ENCODE measurements at places on chromosomes 3 and 15. TPM values are rescaled to one million over a fixed set of nuclear protein-coding genes. Genes with fewer than 3 reads are reported as not detected.
A peak's percentile ranks its signal among the peaks of the same experiment; 100 is the strongest.

DNA sequence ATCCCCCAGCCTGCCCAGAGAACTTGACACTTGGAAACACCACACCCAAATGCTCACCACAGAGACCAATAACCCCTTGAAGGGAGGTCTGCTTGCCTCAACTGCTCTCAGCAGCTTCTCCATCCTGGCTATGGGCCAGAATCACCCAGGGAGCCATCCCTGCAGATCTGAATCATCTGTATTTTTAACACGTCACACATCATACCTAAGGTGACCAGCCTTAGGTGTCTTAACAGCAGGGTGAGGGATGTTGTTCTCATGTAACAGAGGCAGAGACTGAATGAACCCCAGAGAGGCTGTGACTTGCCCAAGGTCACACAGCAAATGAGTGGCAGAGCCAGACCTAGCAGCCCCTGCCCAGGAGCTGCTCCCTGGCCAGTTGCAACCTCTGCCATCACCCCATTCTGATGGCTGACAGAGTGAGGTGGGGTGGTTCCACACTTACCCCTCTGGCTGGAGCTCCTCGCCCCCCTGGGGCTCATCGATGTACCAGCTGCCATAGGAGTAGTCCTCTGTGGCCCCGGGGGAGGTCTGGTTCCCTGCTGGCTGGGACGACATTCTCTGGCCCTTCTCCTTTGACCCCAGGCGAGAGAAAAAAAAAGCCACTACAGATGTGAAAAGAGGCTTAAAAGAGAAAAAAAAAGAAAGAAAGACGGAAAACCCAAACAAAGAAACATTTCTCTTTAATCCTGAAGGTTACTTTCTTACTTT lies 722 bp downstream of the STRA6 start:
- H3K36me3 ChIP-seq: no peaks in the 10 kb centered on the region
- no peak overlapping the region for H3K4me3 ChIP-seq
- no peak overlapping the region for H3K27ac ChIP-seq

The NECTIN3 gene
- polyA plus RNA-seq: 1.9 TPM

DNA sequence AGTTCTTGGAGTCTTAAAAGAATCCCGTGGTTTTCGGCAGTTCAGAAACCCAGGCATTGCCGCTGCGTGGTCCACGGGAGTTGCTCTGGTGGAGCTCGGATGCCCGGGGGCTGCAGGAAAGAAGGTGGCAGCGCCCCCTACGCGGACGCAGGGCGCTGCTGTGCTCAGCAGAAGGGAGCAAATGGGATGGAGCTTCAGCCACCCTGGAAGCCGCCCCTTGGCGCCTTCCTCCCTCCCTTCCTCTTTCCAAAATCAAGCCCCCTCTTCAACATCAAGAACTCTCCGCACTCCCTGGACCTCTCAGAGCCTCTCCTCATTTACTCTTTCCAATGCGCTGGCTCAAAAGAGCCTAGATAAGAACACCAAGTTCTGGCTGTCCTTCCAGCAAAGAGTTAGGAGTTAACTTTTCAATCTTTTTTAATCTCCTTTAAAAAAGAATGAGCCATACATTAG lies 880 bp upstream of the CHRNA7 start:
- H3K36me3 ChIP-seq: no peaks in the 10 kb centered on the region
- no peak overlapping the region for H3K27ac ChIP-seq
- H3K27me3 ChIP-seq: peaks cover 34% of the 10 kb centered on the region
- peaks cover 2% of the 10 kb centered on the region for H3K4me1 ChIP-seq
- H3K4me3 ChIP-seq: peak overlapping the region; percentile 72

The SCN10A gene
- polyA plus RNA-seq: not detected

DNA sequence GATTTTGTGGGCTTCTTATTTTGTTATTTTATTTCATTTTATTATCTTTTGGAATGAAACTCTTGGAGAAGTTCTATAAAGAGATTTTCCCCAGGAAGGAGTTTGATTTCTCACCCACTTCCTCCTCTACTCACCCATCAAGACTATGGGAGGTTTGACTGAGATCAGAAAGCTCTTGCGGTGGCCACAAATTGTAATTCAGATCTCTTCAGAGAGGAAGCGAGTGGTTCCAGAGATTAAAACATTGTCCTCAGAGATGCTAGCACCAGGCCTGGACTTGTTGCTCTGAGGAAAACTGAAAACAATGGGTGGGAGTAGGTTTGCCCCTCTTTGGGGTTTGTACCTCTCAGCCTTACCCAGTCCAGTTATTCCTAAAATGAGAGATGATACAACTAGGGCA lies 8.1 kb upstream of the MUC13 start:
- no peaks in the 10 kb centered on the region for H3K27me3 ChIP-seq
- no peak overlapping the region for H3K4me3 ChIP-seq
- DNase-seq: no peak
- no peak overlapping the region for H3K27ac ChIP-seq

The SLC28A1 gene
- not detected for polyA plus RNA-seq

The SKOR1 gene
- 0.03 TPM for polyA plus RNA-seq

- H3K4me1 ChIP-seq: no peaks in the 10 kb centered on the region
- H3K36me3 ChIP-seq: no peaks in the 10 kb centered on the region
- H3K4me3 ChIP-seq: no peak overlapping the region
- no peak overlapping the region for H3K27ac ChIP-seq
- DNase-seq: no peak
- peaks cover 3% of the 10 kb centered on the region for H3K27me3 ChIP-seq
Observed at GRCh38 chr15:44763187-44763586, 26.9 kb downstream of the TRIM69 start.

DNA sequence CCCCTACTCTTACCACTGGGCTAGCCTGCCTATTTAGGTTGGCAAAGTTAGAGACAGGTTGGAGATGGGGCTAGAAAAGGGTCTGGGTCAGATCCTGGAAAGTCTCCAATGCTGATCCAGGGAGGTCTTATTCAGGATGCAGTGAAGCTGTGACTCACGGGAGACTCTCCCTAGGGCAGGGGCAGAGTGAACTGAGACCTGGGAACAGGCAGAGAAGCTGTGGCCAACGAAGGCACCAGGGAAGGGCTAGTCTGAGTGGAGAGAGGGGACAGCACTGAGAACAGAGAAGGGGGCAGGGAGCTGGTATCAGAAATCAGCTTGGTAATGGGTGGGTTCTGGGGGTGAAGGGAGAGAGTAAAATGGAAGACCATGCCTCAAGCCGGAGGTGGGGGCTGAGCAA lies 2.2 kb downstream of the LTF start:
- H3K27ac ChIP-seq: no peak overlapping the region
- no peaks in the 10 kb centered on the region for H3K4me1 ChIP-seq
- H3K4me3 ChIP-seq: no peak overlapping the region
- peaks cover 42% of the 10 kb centered on the region for H3K27me3 ChIP-seq
- DNase-seq: no peak
- no peaks in the 10 kb centered on the region for H3K36me3 ChIP-seq

The UBAP1L gene
- polyA plus RNA-seq: 0.55 TPM

The MCF2L2 gene
- polyA plus RNA-seq: 0.26 TPM

GRCh38 chr3:105842449-105842848 lies 26.4 kb downstream of the CBLB start:
- H3K27me3 ChIP-seq: no peaks in the 10 kb centered on the region
- H3K27ac ChIP-seq: no peak overlapping the region
- peaks cover 3% of the 10 kb centered on the region for H3K4me1 ChIP-seq

GRCh38 chr3:186070996-186071395 lies 37.9 kb downstream of the ETV5 start:
- no peak overlapping the region for H3K27ac ChIP-seq
- peaks cover 6% of the 10 kb centered on the region for H3K36me3 ChIP-seq
- H3K4me1 ChIP-seq: peaks cover 11% of the 10 kb centered on the region
- no peak overlapping the region for H3K4me3 ChIP-seq
- no peak for DNase-seq

- peak overlapping the region; percentile 67 for H3K4me3 ChIP-seq
- no peak for DNase-seq
- peaks cover 11% of the 10 kb centered on the region for H3K4me1 ChIP-seq
- no peak overlapping the region for H3K27ac ChIP-seq
- H3K27me3 ChIP-seq: no peaks in the 10 kb centered on the region
- H3K36me3 ChIP-seq: no peaks in the 10 kb centered on the region
Observed at GRCh38 chr3:141686466-141687291, 51.4 kb upstream of the RNF7 start.

DNA sequence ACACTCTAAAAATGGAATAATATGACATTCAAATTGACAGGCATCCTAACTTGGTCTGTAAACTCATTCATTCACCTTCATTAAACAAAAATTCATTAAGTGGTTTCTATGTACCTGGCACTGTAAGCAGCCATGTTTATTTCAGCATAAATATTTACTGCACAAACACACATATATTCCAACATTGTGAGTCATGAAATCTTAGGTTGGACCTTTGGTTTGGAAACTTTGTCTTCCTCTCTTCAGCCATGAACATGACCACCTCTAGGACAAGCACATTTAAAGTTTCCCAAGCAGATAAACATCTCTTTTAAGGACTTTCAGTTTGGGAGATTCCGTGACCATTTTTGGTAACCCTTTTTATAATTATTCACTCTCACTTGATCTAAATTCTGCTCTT lies 131.8 kb downstream of the TPRG1 start:
- H3K36me3 ChIP-seq: no peaks in the 10 kb centered on the region
- no peak for DNase-seq
- no peaks in the 10 kb centered on the region for H3K27me3 ChIP-seq
- H3K4me1 ChIP-seq: peaks cover 64% of the 10 kb centered on the region

DNA sequence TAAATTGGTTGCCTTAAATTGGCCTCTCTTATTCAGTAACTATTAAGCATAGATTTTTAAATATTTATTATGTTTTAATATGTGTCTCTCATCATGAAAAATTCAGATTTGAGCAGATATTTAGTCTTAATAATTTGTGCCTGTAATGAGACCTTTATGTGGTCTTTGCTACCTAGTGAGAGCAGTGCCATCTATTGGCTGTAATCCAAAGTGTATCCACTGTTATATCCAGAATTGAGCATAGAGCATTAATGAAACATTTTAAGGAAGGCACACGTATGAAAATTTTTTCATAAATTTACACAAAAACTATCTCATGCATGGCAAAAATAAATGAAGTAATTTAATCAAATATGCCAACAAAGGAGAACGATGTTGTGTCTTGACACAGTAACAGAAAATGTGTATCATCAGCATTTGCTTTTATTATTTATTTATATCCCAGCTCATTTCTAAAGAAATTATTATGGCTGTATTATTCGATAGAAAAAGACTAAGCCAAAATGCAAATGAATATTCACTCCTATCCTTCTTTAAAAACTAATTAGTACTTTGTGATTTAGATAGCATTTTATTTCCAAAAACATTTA lies 203.5 kb downstream of the RSRC1 start:
- H3K27me3 ChIP-seq: no peaks in the 10 kb centered on the region
- no peaks in the 10 kb centered on the region for H3K4me1 ChIP-seq
- no peak overlapping the region for H3K4me3 ChIP-seq
- H3K27ac ChIP-seq: no peak overlapping the region
- no peaks in the 10 kb centered on the region for H3K36me3 ChIP-seq
- no peak for DNase-seq

DNA sequence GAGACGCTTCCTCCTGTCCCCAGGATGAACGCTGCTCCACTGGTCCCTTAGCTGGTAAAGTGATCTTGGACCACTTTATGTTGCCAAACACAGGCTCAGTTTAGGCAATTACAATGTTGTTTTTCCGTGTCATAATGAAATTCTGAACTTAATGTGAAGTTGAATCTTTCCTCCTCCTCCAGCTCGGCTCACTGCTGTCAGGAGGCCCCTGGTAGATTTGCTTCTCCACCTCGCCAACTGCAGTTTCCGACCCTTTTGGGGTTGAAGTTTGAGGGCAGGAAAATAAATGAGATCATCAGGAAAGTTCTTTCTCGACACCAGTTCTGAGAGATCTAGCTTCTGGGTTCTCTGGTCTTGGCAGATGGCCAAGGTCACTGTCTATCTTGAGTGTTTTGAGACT lies 27.8 kb downstream of the CFAP161 start:
- H3K36me3 ChIP-seq: no peaks in the 10 kb centered on the region
- H3K4me3 ChIP-seq: no peak overlapping the region
- no peaks in the 10 kb centered on the region for H3K27me3 ChIP-seq
- H3K27ac ChIP-seq: no peak overlapping the region
- DNase-seq: no peak

DNA sequence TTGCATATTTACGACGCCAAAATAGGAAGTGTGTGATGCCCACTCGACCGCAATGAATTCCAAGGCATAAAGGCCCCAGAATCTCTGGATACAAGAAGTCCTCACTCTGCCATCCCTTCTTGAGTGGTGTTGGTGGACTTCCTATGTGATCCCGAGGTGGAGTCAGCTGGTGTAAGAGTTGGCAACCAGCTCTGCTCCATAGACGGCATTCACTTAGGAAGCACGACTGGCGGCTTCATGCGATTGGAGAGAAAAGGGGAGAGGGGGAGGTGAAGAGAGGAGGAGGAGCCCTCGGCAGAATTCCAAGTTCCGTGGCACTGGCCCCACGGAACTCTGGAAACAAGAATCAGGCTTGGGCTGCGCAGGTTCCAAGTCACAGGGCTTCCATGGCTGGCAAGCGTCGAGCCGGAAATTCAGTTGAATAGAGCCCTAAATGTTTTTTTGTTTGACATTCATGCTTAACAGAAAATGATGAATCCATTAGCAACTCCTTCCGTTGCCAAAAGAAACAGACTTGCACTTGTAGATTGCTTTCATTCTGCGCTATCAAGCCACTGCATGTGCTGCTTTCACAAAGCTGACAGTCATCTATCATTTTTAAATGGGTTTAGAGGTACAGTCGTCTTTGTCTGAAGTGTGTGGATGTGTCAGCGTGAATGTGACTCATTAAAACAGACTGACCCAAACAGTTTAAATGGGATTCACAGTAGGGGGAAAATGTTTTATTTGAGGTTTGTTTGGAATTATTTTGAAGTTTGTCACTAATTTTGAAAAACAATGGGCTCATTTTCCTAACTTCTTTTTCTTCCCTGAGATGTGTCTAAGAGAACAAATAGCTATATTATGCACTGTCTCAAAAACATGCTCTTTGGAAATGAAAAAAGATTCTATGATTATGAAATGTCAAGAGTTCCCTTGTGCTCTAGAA lies 428.3 kb upstream of the ATP11B start:
- peaks cover 19% of the 10 kb centered on the region for H3K4me1 ChIP-seq
- H3K27ac ChIP-seq: peak overlapping the region; percentile 82
- H3K36me3 ChIP-seq: no peaks in the 10 kb centered on the region
- no peaks in the 10 kb centered on the region for H3K27me3 ChIP-seq

- H3K27me3 ChIP-seq: no peaks in the 10 kb centered on the region
- no peaks in the 10 kb centered on the region for H3K36me3 ChIP-seq
- H3K4me3 ChIP-seq: no peak overlapping the region
- DNase-seq: no peak
- no peaks in the 10 kb centered on the region for H3K4me1 ChIP-seq
- H3K27ac ChIP-seq: no peak overlapping the region
Observed at GRCh38 chr3:111653766-111654165, 58.6 kb upstream of the ZBED2 start.

DNA sequence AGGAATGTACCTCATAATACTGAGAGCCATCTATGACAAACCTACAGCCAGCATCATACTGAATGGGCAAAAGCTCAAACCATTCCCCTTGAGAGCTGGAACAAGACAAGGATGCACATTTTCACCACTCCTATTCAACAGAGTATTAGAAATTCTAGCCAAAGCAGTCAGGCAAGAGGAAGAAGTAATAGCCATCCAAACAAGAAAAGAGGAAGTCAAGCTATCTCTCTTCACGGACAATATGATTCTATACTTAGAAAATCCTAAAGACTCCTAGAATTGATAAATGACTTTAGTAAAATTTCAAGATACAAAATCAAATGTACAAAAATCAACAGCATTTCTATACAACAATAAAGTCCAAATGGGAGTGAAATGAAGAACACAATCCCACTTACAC lies 30.2 kb downstream of the OCA2 start:
- H3K27ac ChIP-seq: no peak overlapping the region
- H3K4me3 ChIP-seq: no peak overlapping the region
- no peaks in the 10 kb centered on the region for H3K27me3 ChIP-seq
- no peaks in the 10 kb centered on the region for H3K4me1 ChIP-seq
- H3K36me3 ChIP-seq: no peaks in the 10 kb centered on the region

Measured in keratinocyte (primary cell).